Activated CD4-positive, alpha-beta T cell treated with anti-CD3 and anti-CD28 coated beads for 36 hours (primary cell): ENCODE measurements at places on chromosomes 12 and 14.

- DNase-seq, result no peak
These were observed 184.1 kb downstream of the PRKD1 start for GRCh38 chr14:29743531-29743930.

DNA sequence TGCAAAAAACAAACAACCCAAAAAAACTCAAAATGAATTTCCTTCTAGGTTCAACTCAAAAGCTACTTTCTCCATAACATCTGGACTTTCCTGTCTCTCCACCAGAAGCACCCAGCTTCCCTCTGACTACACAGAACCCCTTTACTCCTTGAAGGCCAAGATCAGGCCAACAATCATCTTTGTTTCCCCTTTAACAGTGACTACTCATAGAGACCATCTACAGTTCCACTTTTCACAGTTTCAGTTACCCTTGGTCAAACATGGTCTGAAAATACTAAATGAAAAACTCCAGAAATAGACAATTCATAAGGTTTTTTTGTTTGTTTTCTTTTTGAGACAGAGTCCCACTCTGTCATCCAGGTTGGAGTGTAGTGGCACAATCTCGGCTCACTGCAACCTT, 11.8 kb downstream of the GCH1 start:
- DNase-seq, result no peak

GRCh38 chr12:95173392-95174251, 43.6 kb downstream of the FGD6 start:
- DNase-seq, result no peak

- DNase-seq, result no peak
These were observed 174.8 kb upstream of the CDKN3 start for GRCh38 chr14:54221971-54222370.
